Dorsolateral prefrontal cortex (tissue), 122 donors: ENCODE measurements at places on chromosomes 2 and 18.

DNA sequence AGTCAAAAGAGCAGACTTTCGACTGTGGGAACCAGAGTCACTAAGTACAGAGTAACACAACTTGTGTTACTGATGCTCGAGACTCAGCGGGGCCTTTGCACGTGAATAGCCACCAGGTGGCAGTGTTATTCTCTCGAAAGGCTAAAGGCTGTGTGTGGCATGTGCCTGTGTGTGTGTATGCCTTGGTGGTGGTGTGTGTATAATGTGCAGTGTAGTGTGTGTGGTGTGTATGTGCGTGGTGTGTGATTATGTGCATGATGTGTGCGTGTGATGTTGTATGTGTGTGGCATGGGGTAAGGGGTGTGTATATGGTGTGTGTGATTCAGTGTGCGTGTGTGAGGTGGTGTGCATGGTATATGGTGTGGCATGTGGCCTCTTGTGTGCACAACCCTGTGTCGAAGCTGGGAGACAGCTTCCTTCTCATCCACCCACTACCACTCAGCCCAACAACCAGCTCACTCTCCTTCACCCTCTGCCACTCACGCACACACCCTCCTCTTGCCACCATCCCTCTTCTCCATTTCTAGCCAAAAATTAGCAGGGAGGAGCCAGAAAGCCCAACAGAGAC is 83.0 kb upstream of the ZNF532 start:
- DNase-seq = peak; percentile 93

DNA sequence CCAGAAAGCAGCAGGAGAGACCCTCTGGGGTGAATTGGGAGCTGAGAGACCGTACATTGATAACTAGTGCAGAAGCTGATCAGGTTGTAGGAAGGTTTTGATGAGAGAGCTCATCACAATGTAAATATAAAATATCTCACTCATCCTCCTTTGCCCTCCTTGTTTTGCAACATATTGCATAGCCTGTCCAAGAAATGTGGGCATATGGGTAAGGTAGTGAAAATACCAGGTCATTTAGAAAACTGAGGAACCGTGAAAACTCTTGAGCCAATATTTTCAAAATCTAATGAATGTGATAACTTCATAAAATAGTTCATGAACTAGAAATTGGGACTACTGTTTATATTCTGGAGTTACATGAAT is 31.4 kb downstream of the C18orf54 start:
- no peak for DNase-seq

DNA sequence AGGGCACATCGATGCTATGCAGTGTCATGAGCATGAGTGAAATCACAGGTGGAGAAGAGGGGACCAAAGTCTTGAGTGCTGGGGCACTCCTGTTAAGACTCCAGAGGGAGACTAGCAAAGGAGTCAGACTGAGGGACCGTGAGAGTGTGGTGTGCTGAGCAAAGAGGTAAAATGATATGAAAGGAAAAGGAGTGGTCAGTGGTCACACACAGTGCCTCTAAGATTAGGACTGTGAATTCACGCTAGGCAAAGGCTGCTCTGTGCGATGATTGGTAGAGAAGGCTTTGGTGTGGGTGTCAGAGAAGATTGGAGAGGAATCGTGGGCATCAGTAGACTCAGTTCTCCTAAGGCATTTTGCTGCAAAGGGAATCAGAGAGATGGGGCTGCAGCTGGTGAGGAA is 12.8 kb downstream of the SOCS6 start:
- no peak for DNase-seq

GRCh38 chr18:76452357-76452756 is 42.7 kb downstream of the ZNF516 start:
- DNase-seq = no peak

DNA sequence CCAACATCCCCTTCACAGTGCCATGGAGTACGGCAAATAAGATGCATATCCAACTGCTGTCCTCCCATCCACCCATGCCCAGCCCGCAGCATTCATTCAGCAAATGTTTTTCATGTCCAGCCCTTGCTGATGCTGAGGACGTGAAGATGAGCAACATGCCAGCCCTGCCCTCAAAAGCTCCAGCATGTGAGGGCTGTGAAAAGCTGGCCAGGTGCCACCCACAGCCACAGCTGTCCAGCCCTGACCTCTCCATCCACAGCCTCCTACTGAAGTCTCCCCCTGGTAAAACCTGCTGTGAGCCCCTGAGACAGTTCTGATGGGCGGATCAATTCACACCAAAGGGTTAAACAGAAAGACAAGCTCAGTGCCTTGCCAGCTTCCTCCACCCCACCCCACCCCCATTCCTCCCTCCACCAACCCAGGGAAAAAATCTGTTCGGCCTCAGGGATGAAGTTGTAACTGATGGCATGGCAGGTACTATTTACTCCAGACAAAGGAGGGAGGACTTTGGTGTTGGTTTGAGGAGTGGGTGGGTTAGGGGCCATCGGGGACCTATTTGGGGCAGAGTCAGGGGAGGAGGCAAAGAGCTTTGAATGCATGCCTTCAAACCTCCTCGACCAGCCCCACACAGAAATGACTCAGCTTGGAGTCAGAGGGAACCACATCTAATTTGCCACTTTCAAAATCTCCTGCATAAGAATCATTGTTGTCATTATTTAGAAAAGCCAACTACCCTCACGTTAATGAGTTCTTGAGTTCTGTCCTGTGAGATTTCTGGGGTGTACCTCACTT is 4.3 kb downstream of the ZBTB7C start:
- DNase-seq = no peak

DNA sequence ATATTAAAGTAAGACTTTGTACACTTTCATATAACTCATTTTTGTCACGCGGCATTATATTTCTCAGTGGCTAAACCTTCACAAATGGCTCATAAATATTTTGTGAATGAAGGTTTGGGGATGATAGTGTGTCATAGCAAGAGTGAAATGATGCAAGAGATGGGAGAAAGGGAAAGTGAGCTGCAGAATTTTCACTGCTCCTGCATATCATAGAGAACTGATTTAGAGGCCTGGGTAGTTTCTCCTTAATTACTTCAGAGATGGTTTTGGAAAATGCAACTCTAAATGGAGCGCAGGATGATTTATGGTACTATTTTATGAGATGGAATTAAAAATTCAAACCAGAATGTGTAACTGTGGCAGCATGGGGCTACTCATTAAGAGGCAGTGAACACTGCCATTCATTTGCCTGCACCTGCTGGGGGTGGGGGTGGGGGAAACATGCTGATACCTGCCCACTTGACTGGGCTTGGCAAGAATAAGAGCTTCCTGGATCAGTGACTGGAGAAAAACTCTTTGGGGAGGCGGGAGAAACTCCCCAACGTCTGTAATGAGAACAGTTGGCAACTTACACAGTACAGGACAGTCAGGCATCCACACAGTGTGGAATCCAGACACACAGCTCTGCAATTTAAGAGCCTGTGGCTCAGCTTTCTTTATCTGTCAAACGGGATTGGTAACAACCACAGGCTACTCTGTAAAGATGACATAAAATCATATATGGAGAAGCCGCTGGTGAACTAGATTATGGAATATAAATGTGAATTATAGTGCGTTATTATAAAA is 941.9 kb downstream of the SLC4A3 start:
- no peak for DNase-seq

DNA sequence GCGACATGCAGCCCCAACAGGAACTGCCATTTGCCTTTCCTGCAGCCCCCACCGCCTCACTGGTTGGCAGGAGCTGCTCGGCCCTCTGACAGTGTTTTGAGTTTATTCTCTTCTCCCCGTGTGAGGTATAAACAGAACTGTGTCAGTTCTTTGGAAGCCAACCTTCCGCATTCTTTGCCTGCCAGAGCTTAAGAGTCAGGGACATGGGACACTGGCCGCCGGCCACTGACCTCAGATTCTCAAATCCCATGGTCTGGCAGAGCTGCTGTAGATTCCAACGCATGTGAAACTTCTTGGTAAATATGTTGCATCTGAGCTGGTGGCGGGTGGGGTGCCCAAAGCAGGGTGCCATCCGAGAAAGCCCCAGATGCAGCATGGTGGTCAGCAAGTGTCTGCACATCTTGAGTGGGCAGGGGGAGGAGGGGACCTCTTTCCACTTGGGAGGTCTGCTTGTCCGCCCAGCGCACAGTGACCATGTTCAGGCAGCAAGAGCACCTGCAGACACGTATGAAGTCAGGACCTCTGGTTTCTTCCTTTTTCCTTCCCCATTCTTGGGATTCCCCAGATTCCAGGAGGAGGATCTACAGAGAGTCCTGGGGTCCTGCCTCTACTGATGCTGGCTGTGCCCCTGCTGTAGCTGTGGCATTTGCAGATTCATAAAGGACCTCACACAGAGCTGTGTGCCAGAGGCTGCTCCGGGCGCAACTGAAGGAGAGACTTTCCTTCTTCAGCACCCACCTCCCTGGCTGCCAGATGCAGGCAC is 23.8 kb downstream of the ASB18 start:
- DNase-seq = no peak

GRCh38 chr2:170905864-170906263 is 23.2 kb upstream of the GORASP2 start:
- DNase-seq = no peak

DNA sequence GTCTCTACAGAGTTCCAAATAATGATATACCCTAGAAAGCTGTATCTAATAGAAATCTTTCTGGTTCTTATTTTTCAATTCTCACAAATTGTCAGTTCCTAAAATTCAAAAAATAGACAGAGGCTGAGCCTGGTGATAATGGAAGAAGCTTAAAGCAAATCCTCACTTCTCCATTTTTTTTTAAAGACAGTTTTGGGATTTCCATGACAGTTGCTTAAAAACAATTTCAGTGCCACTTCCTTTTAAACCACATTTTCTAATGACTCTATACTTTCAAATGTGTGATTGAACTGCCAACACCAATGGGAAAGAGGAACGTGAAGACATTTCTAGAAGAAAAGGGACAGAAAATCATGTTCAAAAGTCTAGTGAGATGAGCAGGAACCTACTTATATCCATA is 4.0 kb downstream of the GKN2 start:
- no peak for DNase-seq

DNA sequence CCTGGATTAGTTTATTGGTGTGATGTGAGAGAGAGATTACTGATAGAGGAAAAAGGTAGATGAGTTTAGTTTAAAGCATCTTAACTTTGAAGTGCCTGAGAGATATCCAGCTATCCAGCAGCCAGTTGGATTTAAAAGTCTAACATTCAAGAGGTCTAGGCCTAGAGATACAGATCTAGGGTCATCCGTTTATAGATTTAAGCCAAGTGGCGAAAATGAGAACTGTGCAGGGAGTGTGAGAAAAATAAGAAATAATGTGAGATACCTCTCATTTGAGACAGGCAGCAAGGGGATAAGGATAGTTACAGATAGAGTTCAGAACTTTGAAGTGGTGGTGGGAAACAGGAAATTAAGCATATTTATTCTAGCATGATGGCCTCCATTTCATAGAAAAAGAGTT is 5.3 kb upstream of the ORC2 start:
- DNase-seq = no peak

DNA sequence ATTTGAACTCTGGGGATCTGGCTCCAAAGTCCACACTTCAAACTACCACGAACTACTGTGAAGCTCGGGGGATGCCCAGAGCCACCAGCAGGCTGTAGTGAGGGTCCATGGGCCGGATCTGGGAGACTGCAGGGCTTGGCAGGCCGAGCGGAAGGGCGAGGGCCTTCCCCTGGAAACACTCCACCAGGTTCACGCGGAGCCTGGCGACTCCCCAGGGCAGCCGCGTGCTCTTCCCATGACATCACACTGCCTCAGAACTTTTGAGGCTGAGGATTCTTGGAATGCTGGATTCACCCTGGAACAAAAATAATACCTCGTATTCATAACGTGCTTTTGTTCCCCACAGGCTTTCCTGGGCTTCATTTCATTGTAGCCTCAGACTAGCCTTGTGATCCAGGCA is 201.0 kb downstream of the SMAD7 start:
- no peak for DNase-seq

DNA sequence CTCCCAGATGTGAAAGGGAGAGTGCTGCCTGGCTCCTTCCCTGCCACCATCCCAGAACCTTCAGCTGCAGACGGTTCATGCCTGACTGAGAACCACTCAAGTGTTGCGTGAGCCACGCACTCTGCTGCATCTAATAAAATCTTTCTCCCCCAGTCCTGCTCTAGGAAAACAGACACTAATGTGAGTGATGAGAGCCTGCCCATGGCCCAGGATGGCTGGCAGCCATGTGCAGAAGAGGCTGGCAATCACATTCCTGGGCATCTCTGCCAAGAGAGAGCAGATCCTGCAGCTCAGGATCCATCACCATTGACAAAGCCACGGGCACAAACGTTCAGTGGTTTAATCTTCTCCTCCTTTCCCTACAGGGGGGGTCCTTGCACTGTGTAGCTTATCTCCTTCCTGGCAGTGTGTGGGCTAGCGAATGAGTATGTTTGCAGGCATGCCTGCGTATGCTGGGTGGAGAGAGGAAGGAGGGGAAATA is 477.5 kb downstream of the SLC4A3 start:
- no peak for DNase-seq

DNA sequence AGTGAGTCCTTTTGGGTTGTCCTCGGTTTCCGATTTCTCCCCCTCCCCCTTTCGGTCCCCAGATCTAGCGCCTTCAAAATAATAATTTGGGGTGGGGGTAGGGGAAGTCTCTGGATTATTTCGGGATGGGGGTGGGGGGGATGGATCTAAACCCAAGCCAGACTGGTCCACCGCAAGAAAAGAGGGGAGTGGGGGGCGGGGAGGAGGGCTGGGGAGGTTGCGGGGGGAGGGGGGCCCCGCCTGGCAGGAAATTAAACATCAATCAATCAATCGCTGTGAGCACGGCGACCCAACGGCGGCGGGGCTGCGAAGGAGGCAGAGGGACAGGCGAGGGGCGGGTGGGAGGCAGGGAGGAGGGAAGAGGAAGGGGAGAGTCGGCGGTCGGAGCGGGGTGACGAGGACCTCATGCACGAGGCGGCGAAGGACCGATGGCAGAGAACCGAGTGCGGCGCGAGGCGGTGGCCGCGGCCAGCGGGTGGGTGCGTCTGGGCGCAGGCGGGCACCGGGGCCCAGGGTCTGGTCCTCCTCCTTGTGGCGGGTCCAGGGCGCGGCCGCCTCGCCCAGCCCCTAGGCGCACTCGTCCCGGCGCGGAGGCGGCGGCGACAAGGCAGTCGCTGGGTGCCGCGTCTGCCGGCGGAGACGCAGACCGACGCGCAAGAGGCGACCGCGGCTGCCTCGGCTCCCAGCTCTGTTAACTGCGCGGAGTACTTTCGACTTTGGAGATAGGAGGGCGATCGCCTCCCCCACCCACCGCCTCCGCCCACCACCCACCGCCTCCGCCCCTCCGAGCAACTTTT is 468 bp upstream of the SATB2 start:
- DNase-seq = no peak

- DNase-seq = no peak
Observed at GRCh38 chr2:43488737-43489136, 107.1 kb downstream of the THADA start.

DNA sequence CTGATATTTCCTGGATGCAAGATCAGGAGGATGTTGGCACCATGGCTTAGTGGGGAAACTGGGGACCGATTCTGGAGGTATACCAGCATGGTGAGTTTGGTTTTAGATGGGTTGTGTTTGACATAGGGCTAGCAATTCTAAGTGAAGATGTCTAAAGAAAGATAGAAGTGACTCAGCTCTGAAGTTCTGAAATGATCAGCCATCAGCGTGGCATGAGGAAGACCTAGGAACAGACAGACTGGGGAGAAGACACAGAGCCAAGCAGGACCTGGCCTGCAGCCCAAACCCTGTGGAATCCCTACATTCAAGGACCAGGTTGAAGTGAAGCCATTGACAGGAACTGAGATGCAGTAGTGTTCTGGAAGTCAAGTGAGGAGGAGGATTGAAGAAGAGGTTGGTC is 39.8 kb downstream of the HRH4 start:
- no peak for DNase-seq
